AG09309 (cell line): ENCODE measurements at places on chromosomes 5 and 9.
A peak's percentile ranks its signal among the peaks of the same experiment; 100 is the strongest.

DNA sequence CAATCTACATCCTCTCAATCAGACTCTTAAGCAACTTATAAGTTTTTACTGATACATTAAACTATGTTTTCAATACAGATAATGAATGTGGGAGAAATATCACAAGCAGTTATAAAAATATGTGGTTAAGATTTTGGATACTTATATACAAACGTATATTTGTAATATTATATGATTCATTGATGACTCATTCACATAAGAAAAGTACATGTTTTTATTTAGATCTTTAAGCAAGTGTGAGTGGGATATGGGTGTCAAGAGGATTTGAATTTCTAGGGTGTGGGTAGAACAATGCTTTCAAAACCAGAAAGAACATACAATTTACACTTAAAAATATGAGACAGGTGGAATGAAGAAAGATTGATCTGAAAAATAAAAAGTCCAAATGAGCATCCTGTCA is 36.1 kb upstream of the ISL1 start:
- no peak for DNase-seq

GRCh38 chr5:96344678-96345577 is 88.1 kb downstream of the PCSK1 start:
- peak; percentile 68 for DNase-seq

DNA sequence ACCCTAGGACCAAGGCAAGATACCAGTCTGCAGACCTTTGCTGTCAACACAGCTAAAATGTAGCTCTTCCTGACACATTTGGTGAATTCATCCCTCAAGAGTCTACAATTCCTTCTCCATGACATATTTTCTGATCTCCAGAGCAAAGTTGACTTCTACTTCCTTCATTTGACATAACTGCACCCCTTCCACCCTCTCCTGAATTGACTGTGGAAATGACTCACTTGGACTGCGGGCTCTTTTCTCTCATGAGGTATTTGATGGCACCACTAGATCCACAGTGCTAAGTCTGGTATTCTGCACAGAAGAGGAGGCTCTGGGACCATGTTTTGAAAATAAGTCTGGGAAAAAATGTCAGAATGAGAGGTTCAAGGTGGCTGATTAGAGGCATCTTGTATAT is 338.4 kb upstream of the TRPC7 start:
- no peak for DNase-seq

- DNase-seq: no peak
Observed at GRCh38 chr5:179464631-179465030, 85.7 kb upstream of the RUFY1 start.

- no peak for DNase-seq
Observed at GRCh38 chr9:82555431-82556051, 507.4 kb downstream of the RASEF start.

GRCh38 chr5:38866362-38867031 is 20.7 kb downstream of the OSMR start:
- DNase-seq: no peak

GRCh38 chr5:127235136-127235535 is 55.5 kb upstream of the MEGF10 start:
- no peak for DNase-seq

DNA sequence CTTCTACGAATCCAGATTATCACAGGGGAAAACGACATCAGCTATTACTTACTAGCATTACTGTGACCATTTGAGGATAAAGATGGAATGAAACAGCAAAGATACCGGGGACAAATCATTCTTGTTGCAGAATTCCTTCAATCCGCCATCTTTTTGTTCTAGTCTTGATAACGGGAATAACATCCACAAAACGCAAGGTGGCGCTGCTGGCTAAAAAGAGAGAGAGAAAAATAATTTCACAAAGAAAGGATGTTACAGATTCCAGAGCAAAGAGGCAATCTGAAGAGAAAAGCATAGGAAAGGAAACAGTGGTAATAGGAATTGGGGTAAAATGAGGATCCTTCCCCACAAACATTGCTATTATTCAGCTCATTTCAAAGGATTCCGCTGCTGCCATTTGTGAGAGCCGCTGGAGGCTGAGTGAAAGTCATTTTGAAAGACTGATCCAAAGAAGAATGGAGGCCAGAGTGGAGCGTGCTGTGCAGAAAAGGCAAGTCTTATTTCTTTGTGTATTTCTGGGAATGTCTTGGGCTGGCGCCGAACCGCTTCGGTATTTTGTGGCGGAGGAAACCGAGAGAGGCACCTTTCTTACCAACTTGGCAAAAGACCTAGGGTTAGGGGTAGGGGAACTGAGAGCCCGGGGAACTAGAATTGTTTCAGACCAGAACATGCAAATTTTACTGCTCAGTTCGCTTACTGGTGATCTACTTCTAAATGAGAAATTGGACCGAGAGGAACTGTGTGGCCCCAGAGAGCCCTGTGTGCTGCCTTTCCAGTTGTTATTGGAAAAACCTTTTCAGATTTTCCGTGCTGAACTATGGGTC is at the start of gene PCDHB7:
TSS of gene PCDHB7 (plus strand) at position 264 of the 824 bp plus-strand sequence. CDS start at position 456, 192 bp downstream.
- no peak for DNase-seq

GRCh38 chr9:3628239-3628638 is 102.4 kb upstream of the RFX3 start:
- no peak for DNase-seq

DNA sequence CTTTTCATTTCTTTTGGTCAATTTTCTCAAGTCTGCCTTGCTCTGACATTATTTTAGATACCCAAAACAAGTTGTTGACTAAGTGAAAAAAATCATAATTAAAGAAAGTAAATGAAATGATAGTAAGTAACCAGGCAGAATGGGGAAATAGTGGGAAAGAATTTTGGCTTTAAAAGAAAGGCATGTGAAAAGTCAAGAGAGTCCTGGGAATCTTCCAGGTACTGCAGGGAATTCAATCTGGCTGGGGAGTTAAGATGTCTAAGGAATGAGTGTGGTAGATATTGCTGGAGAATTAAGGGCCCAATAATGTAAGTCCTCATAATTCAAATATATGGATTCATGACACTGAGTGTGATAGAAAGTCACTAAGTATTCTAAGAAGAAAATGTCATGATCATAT is 123.1 kb upstream of the PAPPA start:
- no peak for DNase-seq

GRCh38 chr9:36928670-36929349 is 105.3 kb downstream of the PAX5 start:
- DNase-seq: peak; percentile 70

DNA sequence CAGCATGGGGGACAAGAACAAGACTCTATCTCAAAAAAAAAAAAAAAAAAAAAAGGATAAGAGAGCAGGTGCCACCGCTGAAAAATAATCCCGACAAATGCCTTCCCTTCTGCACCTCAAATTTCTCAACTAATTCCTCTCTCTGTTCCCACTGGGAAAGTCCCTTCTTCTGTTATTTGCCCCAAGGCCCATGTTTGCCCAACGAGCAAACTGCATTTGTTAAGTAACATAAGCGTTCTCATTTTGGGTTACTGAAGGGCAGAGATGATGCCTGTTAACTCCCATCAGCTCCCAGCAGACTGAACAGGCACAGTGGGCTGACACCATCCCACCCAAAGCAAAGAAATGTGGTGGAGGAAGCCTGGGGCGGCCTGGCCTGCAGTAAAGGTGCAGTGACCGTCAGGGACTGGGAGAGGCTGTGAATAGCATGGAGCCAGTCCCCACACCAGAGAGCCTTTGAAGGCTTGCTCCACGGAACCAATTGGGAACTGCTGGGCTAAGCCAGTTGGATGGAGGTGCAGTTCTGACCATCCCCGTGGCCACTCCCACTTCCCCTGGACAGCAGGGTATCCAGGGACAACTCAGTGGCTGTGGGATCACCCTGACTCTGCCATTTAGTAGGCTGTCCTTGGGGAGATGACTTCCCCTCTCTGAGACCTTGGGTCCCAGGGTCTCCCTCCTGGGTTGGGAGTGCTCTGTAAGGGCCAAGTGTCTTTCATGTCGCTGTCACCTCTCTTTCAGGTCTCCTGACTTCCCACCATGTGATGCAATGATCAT is 149.7 kb upstream of the IER5L start:
- no peak for DNase-seq

GRCh38 chr5:154267516-154267915 is 77.0 kb downstream of the GALNT10 start:
- no peak for DNase-seq

DNA sequence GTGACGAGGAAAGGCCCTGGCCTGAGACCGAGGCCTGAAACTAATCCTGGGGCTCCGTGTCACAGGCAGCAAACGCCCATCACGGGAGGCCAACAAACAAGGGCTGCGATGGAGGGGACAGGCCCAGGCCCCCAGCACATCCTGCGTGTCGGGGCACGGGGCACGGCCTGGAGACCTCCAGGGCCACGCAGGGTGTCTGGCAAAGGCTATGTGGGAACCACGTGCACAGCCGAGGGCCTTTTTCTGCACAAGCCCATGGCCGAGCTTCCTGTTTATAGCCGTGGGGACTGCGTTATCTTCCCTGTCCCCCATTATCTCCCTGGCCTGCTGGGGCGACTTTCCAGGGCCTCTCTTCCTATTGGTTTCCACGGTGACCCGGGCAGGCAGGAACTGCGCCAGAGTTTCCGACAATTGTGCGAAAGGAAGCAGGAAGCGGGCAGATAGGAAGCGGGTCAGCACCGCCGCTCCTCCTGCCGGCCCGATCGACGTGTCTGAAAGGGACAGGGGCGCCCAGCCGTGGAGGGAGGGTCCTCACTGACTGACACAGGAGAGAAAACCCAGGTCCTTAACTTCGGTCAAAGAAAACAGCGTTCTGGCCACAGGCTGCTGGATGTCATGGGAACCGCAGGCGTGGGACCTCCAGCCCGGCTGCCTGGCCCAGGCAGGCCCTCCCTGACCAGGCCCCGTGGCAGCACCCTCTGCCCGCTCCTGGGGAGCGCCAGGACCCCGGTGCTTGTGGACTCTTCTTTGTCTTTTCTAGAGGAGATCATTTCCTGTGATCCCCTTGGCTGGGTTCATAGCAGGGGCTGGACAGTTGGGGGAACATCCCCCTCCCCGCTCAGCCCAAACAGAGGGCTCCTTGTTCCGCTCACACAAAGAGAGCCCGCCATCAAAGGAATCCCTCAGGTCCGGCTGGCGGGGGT is 29.1 kb upstream of the SEC16A start:
- no peak for DNase-seq

DNA sequence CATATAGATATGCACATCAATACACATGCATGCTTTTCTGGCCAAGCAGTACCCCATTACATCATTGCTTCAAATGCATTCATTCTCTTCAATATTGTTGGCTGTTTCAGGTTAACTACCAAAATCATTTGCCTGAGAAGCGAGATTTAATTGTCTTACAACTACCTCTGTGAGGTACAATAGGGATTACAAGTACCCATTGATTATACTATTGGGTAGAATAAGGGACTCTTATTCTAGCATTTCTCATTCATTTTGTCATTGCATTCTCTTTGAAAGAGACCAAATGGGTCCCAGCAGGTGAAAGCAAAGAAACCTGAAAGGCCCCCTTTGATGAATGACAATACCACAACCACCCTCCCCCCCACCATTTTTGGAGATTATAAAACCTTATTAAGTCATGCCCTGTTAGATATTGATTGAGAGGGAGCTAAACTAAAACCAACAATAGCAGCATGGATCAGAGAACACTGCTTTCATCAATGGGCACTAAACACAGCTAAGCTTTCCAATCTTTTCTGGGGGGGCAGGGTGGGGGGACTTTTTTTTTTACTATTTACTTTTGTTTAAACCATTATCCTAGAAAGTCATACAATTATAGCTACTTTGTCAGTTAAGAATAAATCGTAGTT is 375.0 kb upstream of the CCNH start:
- no peak for DNase-seq

GRCh38 chr5:23400951-23401350 is 106.5 kb upstream of the PRDM9 start:
- no peak for DNase-seq

DNA sequence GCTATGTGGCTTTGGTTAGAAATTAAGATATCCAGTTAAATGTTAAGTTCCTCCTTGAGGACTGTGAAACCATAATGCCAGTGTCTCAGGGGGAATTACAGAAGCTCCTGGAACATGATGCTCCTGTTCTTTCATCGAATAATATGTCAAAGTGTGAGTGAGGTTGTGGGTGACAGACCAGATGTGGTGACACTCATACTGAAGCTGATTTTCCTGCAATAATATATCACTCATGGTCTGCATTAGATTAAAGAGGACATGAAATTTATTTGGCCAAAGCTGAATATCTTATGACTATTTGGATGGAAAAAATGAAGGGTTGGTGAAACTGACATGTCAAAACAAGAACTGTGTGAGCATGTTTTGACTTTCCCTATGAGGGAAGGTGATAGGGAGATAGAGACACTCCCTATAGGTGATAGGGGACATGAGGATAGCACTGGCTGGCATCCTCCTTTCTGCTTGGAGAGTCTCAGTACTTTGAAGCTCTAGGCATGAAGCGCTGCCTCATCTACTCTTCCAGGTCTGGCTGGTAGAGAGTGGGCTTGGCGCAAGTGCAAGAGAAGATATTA is 173.5 kb downstream of the ARHGEF28 start:
- no peak for DNase-seq

DNA sequence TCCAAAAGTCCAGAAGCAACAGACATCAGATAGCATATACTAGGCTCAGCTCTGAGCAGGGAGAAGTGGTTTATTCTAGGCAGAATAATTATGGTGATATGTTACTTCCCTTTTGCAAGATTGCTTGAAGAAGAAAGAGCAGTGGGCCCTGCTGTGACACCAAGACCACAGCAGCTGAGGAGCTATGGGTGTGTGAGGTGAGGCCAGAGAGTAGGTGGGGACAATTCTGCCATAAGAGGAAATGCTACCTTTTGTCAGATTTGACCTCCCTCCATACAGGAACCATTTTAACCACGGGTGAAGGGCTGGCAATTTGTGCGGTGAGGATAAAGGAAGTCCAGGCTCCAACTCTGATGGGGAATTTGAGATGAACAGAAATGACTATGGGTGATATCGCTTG is 51.3 kb downstream of the TNFSF15 start:
- DNase-seq: no peak

DNA sequence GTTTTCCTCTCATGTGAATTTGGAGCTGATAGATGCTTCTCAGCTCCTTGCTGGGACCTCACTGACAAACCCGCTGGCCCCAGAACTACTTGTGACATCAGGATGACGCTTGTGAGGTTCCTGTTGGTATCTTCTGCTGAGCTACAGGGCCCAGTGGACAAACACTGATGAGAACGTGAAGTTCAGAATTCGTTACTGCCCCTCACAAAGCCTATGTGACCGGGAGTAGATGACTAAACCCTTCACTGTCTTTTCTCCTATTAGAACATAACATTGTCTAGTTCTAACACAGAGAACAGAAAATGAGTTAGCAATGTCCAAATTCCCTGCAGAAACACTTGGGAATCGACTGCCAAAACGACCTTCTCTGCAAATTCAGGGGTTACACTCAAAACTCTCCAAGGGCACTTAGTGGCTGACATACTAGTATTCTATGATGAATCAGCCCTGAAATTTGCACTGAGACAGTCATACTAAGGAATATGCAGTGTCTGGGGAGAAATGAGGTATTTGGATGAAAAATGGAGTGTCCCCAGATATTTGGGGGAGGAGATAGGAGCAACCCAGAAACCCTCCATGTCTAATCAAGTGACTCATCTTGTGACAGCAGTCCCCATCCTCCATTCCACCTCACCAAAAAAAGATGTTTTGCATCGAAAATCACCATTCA is 143.2 kb upstream of the TRIM32 start:
- DNase-seq: no peak

GRCh38 chr5:14718778-14719177 is 54.3 kb downstream of the OTULIN start:
- DNase-seq: no peak
